ENCODE measurements at places on chromosomes 1 and 21.

DNA sequence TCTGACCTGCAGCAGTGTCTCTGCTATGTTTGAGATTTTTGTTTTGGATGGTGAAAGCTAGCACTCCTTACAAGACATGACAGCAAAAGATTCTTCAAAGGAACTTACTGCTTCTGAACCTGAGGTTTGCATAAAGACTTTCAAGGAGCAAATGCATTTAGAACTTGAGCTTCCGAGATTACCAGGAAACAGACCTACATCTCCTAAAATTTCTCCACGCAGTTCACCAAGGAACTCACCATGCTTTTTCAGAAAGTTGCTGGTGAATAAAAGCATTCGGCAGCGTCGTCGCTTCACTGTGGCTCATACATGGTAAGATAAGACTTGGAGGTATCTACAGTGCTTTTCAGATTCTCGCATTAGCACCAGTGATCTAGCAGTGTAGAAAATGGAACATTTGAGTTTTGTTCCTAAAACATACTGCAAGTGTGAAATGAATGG lies 200.2 kb downstream of the PDE4B start:
- no peak for DNase-seq

DNA sequence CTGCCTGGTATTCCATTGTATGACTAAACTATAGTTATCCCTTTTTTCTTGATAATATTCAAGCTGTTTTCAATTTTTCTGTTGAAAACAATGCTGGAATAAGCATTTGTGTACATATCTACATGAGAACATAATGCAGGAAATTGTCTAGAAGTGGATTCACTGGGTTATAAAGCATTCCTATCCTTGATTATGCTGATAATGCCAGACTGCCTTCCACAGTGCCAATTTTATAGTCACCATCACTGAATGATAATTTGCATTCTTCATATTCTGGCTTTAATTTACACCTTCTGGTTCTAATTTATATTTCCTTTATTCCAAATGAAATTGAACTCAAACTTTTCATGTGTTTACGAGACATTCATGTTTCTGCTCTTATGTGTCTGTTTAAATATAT lies 651.0 kb upstream of the PLXNA2 start:
- DNase-seq, result no peak

DNA sequence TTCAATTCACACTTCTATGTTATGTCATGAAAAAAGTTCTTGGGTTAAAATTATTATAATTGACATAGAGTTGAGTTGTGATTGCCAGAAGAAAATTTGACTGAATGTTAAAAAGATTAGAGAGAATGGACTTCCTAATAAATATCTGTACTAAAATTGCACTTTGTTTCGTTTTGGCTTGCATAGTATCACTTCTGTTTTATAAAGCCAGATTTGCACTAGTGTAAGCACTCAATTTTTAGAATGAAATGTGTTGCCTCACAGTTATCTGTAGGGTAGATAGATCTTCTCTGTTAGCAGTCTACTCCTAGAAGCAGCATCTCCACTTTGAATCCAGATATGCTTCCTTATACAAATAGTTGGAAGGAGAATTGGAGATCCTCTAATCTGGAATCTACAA lies 95.2 kb upstream of the MPC2 start:
- DNase-seq, result no peak

- DNase-seq, result no peak
Observed at GRCh38 chr1:2591581-2592261, 5.1 kb downstream of the PRXL2B start.

- DNase-seq, result no peak
Observed at GRCh38 chr1:54981466-54981865, 1.0 kb downstream of the TMEM61 start.

DNA sequence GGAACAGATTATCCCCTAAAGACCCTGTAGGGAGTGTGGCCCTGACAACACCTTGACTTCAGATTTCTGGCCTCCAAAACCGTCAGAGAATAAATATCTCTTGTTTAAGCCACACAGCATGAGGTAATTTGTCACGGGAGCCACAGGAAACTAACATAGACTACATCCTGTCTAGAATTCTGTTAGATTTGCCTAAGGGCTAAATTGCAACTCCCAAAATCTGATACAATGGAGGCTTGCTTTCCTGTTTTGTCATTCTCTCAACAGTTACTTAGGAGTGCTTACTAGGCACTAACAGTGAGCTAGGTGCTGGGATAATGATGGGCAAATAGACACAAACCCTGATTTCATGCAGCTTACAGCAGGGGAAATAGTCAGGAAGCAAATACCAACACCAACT lies 141.6 kb downstream of the MIS18A start:
- DNase-seq, result no peak

- no peak for DNase-seq
Observed at GRCh38 chr1:210272666-210273065, 40.1 kb downstream of the SERTAD4 start.

- DNase-seq, result no peak
Observed at GRCh38 chr1:42773420-42773819, 6.4 kb downstream of the C1orf50 start.

DNA sequence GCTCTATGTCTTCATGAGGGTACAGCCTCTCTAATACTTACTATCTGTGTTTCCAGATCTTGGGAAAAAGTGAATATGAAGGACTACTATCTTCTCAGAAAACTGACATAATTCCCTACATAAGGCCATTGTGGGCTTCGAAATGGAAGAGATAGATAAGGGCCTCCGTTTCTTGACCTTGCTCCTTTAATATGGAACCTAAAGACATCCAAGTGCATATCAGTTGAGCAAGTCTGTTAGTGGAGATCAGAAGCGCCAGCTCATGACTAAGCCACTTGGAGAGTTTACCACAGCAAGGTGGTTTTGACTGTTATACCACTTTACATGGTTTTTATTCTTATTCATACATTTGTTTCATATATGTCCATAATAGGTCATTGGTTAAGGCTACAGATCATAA lies 35.3 kb upstream of the FCER1A start:
- DNase-seq, result no peak

- DNase-seq, result no peak
Observed at GRCh38 chr1:172951730-172952365, 98.9 kb downstream of the TNFSF18 start.

GRCh38 chr1:81174052-81174451 lies 626.7 kb upstream of the ADGRL2 start:
- DNase-seq, result no peak

DNA sequence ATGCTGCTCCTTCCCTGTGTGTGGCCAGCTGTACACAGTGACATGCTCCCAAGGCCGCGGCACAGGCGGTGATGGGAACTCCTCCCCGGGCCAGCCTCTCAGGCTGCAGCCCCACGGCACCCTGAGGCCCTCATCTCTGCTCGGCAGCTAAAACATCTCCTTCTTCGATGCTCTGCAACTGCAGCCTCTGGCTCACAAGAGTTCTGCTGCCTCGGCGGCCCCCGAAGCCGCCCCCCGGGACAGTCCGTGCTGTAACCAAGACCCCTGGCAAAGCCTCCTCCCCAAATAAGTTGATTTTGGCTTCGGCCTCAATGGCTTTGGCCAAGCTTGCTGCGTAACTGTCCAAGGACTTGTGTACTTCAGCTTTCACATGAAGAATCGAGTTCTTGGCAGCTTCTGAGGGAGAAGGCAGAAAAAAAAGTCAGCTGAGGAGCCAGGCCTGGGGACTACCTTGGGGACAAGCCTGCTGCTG lies 51.3 kb downstream of the GPR161 start:
- DNase-seq, result no peak

- DNase-seq, result no peak
Observed at GRCh38 chr1:7036386-7036785, 251.1 kb downstream of the CAMTA1 start.

- no peak for DNase-seq
Observed at GRCh38 chr21:46509741-46510502, 51.2 kb downstream of the DIP2A start.

- DNase-seq, result no peak
Observed at GRCh38 chr21:39381009-39381408, 32.1 kb upstream of the HMGN1 start.

DNA sequence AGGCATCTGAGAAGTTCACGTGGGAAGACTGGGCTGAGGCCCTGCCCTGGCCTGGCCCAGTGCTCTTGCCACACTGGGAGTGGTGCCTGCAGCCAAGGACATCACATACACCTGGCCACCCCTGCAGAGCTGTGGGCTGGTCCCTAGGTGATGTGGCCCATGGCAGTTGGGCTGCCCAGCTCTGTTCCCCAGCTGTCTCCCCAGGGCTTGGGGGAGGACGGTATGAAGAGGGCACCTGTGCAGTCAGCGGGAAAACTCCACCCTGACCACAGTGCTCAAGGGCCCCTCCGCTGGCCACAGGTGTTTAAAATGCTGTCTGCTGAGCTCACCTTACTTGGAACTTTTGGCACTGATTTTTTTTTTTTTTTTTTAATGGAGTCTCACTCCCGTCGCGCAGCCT lies 120.4 kb upstream of the SLC25A33 start:
- DNase-seq, result no peak

DNA sequence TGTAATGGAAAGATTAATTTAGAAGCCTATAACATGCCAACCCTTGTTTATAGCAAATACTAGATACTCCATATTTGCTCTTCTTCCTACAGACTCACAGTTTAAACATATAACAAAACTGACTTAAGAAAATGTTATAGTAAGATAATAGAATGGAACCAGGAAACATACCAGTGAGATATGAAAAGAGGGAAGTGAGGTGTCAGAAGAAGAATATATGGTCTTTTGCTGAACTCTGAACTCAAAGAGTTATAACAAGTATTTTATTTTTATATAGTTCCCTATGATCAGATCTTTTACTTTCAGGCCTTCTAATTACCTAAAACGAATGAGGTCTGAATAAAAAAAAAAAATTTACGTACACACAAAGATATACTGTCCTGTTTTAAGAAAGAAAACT lies 20.9 kb downstream of the TMED5 start:
- no peak for DNase-seq

DNA sequence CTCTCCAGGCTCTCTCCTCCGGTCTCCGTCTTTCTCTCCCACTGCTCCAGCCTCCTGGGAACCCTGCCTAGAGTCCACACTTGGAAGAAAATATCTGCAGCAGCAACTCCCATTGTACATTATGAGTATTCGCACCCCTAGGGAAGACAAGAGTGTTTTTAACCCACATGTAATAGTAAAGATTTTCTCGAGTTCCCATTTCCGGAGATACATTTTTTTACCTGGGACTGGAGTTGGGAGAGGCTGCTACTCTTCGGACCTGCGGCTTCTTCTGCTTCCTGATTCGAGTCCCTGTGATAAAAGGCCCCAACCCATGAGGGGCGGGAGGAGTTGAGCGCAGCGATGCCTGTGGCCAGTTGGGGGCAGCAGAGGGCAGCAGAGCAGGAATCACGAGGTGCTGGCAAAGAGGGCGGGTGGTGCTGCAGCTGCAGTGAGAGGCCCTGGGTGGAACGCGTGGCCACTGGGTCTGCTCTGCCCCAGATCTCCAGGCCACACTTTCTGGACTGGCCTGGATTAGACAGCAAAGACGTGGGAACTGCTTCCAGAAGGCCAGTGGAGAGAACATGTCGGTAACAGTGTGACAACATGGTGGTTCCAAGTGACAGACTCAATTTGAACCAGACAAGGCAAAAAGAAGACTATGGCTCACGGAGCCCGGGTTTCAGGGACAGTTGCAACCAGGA lies 221.0 kb upstream of the CSF3R start:
- peak; percentile 23 for DNase-seq

- DNase-seq, result no peak
Observed at GRCh38 chr1:234260578-234260977, 112.7 kb upstream of the COA6 start.

GRCh38 chr21:41589131-41589530 lies 81.2 kb upstream of the TMPRSS2 start:
- DNase-seq, result no peak

DNA sequence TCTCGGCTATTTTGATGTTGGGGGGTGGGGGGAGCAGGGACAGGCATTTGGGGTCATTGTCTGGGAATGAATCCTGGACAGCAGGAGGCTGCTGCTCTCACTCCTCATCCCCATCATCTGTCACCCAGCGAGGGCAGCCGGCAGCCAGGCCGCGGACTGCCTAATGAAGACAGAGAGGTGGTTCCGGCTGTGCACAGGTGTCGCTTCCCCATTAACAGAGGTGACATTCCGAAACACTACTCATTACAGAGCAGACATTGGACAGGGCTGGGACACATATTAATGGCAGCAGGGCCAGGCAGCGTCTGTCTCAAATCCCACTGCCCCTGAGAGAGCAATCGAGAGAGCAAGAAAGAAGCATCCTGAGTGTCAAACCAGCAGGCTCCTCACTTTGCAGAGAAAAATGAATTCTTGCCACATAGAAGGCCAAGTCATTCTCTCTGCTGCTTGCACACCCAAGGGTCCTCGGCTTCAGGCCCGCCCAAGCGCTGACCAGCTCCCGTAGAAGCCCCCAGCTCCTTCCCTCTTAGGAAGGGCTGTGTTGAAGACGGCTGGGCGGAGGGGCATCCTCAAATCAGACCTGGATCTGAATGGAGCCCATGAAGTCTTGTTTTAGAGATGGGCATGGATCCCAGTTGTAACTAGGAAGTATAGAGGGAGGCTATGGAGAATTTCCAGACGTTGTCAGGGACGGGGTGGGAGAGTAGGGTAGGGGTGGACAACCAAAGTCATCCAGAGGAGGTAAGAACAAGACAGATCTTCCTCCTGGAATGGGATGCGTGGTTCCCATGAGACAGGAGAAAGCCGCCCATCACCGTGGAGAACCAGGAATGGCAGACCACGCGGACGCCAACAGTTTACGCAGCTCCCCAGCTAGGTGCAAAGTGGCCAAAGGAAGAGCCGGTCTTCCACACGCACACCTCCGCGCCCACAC lies 8.2 kb upstream of the LEMD1 start:
- no peak for DNase-seq

DNA sequence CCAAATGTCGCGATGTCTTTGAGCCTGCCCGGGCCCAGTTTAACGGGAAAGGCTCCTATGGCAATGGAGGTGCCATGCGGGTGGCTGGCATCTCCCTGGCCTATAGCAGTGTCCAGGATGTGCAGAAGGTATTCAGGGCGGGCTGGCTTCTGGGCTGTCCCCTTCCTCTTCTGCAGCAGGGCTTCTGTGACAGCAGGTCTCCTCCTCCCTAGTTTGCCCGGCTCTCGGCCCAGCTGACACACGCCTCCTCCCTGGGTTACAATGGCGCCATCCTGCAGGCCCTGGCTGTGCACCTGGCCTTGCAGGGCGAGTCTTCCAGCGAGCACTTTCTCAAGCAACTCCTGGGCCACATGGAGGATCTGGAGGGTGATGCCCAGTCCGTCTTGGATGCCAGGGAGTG lies 3.0 kb downstream of the ADPRS start:
- DNase-seq, result no peak

GRCh38 chr1:174397261-174397660 lies 50.5 kb upstream of the GPR52 start:
- no peak for DNase-seq

- no peak for DNase-seq
Observed at GRCh38 chr21:31616216-31616615, 43.3 kb upstream of the SOD1 start.

All from CD8-positive, alpha-beta T cell (primary cell).